ENCODE measurements at places on chromosomes 13 and 19. TPM values are rescaled to one million over a fixed set of nuclear protein-coding genes. Genes with fewer than 3 reads are reported as not detected.
A peak's percentile ranks its signal among the peaks of the same experiment; 100 is the strongest.

Gene COL5A3
- 80.9 TPM for total RNA-seq

Gene ZNF443
- total RNA-seq = 2.2 TPM

DNA sequence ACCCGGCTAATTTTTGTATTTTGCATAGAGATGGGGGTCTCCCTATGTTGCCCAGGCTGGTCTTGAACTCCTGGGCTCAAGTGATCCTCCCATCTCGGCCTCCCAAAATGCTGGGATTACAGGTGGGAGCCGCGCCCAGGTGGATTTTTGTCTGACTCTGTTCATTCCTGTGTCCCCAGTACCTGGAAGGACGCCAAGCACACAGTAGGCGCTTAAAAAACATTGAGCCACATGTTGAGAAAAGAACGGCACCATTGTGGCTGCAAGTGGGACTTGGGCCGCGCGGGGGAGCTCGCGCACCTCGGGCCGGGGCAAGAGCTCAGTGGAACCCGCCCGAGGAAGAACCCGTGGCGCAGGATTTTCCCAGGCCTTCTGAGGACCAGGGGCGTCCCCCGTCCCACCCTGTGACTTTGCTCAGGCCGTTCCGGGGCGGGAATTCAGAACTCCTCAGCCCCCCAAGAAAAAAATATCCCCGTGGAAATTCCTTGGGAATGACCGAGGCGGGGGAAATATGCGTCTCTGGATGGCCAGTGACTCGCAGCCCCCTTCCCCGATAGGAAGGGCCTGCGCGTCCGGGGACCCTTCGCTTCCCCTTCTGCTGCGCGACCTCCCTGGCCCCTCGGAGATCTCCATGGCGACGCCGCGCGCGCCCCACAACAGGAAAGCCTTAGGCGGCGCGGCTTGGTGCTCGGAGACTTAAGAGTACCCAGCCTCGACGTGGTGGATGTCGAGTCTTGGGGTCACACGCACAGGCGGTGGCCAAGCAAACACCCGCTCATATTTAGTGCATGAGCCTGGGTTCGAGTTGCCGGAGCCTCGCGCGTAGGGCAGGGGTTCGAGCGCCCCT, 1.4 kb upstream of the ICAM1 start:
- DNase-seq = peak; percentile 96

- DNase-seq = no peak
These were observed 41.9 kb downstream of the CERS4 start for GRCh38 chr19:8251025-8251472.

DNA sequence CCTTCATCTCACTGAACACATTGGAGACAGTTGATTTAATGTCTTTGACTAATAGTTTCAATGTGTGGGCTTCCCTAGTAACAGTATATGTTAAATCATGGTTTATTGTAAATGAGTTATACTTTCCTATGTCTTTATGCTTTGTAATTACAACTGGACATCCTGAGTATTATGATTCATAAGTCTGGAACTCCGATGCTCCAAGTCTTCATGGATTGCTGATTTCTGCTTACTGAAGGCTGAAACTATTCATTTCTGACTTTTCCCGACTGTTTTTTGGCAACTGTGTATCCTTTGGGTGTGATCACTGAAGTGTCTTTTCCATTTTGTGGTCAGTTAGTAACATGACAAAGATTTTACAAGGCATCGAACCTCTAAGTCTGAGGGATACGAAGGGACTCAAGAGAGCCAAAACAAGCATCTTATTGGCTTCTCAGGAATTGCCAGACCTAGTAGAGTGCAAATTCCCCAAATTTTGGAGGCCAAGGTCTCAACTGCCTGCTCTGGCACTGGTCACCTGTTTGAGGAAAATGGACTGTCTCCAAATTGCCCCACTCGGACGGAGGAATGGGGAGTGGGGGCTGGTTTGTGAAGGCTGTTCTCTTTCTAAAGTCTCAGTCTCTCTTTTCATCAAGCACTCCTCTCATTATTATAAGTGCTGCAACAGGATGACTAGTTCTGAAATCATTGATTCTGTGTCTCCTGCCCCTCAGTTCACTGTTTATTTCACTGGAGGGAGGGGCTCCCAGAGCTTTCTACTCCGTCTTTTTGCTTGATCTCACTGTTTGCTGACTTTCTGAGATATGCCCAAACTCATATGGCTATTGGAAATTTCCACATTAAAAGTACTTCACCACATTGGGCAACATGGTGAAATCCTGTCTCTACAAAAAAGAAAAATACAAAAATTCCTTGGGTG, 20.2 kb upstream of the CD70 start:
- peak; percentile 23 for DNase-seq

Gene FGF21
- not detected for total RNA-seq

GRCh38 chr13:93847162-93847561, 620.6 kb downstream of the GPC6 start:
- no peak for DNase-seq

- peak; percentile 99 for DNase-seq
These were observed 10.2 kb downstream of the STAP2 start for GRCh38 chr19:4328243-4328990.

DNA sequence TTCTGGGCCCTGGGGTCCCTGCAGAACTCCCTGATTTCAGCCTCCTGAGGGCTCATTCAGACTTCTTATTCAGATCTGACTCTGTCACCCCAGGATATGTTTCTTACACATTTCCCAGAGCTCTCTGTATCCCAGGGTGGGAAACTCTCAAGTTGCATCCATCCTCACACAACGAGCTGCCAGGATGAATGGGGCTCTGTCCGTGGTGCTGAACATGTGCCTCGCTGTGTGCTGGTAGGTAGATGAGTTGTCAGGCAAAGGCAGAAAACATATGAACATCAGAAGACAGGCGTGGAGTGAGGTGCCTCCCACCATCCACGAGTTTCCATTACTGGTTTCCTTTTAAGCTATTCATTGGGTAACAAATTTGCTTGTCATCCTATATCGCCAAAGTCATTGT, 11.4 kb upstream of the IGFL1 start:
- no peak for DNase-seq

Gene CXCL17
- total RNA-seq = not detected

Gene ZNF71
- total RNA-seq = 11.2 TPM

- no peak for DNase-seq
These were observed 40.5 kb upstream of the NBEA start for GRCh38 chr13:34901572-34901971.

Gene KLK15
- not detected for total RNA-seq

DNA sequence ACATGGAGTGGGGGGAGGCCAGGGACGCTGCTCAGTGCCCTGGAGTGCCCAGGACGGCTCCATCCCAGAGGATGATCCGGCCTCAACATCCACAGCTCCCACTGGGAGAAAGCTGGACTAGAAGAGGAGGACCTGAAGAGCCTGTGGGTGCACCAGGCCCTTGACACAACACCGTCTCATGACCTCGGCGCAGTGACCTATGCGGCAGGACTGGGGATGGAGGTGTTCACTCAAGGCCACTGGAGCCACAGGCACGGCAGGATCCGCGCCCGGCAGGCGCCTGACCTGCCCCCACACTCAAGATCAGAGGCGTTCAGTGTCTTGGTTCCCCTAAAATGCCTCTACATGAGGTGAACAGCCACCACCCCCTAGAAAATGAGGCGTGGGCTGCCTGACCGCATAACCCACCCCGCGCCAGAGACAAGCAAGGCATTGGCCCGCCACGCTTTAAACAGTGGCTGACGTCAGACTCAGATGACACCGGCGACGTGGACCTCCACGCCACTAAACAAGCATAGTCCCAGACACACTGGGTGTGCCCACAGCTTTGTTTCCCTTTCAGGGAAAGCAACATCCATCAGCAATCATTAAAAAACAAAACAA, 8.0 kb downstream of the SGTA start:
- no peak for DNase-seq

DNA sequence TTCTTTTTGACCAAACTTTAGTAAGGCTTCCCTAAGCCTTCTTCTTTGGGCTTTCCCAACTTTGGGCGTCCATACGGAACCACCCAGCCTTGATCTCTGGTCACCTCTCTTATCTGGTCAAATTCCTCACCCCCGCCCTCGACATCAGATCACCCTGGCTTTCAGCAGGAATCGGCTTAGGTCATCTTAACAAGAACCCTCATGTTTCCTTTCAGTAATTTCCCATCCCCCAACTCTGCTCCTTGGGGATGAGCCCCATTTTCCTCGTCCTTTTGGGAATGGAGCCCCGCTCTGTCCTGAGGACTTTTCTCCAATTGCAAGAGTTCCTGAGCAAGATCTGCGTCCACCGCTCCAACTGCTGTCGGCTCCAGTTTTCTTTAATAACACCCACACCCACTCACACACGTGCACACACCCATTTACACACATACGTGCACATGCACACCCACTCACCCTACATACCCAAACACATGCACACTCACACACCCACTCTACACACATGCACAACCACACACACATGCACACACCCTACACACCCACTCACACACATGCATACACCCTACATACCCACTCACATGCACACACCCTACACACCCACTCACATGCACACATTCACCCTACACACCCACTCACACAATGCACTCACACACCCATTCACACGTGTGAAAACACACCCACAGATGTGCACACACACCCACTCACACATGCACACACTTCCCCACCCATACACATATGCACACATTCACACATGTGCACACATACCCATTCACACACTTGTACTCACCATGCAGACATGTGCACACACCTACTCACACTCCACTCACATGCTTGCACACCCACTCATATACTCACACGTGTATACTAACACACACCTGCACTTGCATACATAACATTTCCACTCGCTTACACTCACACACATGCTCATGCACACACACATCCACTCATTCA, 87.0 kb upstream of the TM9SF2 start:
- no peak for DNase-seq

DNA sequence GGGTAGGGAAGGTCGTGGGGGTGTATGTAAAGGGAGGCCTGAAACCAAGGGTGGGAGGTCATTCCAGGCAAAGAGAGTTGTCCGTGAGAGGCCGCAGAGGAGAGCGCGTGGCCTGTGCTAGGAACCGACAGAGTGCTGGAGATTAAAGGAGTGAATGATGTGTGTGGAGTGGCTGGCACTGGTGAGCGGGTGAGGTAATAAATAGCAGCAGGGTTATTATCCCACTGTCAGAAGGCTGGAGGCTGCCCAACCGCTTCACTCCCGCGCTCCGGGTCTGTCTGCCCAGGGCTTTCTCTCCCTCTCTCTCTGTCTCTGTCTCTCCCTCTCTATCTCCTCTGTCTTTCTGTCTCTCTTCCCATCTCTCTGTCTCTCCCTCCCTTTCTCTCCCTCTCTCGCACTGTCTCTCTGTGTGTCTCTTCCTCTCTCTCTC, 17.4 kb downstream of the ZNF579 start:
- no peak for DNase-seq

DNA sequence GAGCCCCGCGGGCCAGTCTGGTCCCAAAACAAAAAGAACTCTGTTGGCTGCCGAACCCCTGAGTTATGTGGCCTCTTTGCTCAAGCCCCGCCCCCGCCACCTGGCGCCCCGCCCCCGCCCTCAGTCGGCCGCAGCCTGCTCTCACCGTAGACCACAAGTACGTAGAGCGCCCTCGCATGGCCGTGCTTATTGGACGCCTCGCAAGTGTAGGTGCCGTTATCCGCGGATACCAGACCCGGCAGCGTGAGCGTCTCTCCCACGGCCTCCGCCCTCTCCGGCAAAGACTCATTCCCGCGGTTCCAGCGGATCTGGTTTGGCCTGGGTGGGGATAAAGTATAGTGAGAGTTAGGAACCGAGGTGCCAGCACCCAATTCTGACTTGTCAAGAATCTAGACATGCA, 5.5 kb upstream of the ZNF428 start:
- DNase-seq = no peak

Gene APOC1
- 3.3 TPM for total RNA-seq

- no peak for DNase-seq
These were observed 1.2 kb downstream of the KL start for GRCh38 chr13:33017323-33017929.

DNA sequence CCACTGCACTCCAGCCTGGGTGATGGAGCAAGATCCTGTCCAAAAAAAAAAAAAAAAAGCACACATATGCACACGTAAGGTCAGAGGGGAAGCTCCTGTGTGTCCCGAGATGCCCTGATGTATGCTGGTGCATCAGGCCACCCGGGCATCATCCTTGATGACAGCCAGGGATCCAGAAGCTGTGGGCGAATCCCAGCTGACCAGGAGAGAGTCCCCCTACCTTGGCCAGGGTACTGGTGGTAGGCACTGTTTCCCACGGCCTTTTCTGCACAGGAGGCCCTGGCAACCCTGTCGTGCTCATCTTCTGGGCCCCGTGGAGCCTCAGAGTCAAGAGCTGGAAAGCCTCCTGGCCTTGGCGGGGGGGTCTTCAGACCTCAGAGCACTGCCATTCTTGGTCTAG, 14.0 kb downstream of the MYDGF start:
- no peak for DNase-seq

DNA sequence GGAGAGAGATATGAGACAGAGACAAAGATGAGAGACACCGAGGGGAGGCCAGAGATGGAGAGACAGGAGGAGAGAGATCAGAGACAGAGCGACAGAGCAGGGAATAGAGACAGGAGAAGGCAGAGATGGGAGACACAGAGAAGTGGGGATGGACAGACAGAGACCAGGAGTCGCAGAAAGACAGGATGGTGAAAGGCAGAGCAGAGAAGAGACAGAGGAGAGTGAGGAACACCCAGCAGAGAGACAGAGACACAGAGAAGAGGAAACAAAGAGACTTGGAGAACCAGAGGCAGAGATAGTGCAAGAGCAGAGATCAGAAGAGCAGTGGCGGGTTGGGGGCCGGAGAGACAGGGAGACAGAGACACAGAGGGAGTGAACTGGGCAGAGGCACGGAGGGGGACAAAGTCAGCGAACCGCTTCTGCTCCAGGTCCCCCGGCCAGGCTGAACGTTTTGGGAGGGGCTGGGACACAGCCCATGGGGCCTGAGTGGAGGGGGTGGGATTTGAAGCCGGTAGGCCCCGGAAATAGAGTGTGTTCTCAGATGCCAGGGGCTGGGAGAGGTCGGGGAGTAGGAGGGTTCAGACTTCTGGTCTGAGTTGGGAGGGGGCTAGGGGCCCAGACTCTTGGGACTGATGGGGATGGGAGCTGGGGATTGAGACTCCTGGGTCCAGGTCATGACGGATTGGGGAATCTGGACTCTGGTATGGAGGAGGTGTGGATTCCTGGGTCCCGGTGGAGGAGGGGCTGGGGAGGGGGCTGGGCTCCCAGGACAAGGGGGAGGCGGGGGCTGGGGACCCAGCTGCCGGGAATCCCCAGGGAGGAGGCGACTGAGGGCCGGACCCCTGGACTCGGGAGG, 654 bp downstream of the ZNF579 start:
- DNase-seq = no peak

Gene CEBPG
- total RNA-seq = 41.1 TPM

Gene ZNF534
- total RNA-seq = not detected

- no peak for DNase-seq
These were observed 5.8 kb upstream of the ERCC2 start for GRCh38 chr19:45376045-45376724.

DNA sequence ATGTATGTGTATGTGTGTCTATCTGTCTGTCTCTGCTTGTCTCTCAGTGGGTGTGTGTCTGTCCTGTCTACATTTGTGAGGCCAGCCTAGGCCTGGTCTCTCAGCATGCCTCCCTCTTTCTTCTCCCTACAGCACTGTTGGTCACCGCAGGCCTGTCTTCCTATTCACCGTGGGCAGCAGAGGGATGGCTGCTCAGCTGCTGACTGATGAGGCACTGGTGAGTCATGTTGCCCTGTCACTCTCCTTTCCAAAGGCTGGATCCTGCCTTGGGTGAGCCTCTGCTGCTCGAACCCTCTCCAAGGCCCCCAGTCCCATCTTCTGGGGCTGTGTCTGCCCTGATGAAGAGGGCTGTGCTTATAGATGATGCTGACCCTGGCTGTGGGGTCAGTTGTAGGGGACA, 6.3 kb downstream of the ZNF71 start:
- no peak for DNase-seq

GRCh38 chr13:104577071-104577815, 1511.0 kb upstream of the SLC10A2 start:
- DNase-seq = no peak

Gene FFAR2
- total RNA-seq = not detected

Gene HSD17B14
- 29.1 TPM for total RNA-seq

Gene CLEC4M
- not detected for total RNA-seq

Gene EEF1AKMT1
- total RNA-seq = 8.8 TPM

All from osteocyte (in vitro differentiated cells).